ENCODE measurements at places on chromosomes 3 and 15.

DNA sequence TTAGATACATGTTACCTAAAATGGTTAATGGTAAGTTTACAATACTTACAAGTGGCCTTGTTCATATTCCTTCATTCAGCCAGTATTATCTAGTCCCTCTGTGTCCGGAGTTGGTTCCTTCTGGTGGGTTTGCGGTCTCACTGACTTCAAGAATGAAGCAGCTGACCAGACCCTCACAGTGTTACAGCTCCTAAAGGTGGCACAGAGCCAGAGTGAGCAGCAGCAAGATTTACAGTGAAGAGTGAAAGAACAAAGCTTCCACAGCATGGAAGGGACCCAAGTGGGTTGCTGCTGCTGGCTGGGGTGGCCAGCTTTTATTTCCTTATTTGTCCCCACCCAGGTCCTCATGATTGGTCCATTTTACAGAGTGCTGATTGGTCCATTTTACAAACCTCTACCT lies 916.8 kb downstream of the MCTP2 start:
- no peak for DNase-seq

DNA sequence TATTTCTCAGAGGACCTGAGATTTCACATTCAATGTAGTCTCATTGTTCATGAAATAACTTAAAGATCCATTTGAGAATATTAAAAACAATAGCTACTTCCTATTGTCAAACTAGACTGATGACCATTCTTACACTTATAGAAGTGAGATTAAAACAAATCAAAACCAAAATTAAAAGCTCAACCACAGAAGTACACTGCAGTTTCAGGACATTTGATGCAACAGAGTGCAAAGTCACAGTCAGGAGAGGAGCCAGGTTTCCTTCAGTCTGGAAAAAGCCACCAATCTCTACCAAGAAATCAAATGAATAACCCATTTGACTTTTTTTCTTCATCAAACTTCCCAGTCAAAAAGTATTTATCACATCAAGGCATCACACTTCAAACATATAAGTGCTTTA lies 5.5 kb downstream of the CCPG1 start:
- DNase-seq, result no peak

GRCh38 chr15:39453620-39454019 lies 127.3 kb upstream of the THBS1 start:
- peak; percentile 14 for DNase-seq

DNA sequence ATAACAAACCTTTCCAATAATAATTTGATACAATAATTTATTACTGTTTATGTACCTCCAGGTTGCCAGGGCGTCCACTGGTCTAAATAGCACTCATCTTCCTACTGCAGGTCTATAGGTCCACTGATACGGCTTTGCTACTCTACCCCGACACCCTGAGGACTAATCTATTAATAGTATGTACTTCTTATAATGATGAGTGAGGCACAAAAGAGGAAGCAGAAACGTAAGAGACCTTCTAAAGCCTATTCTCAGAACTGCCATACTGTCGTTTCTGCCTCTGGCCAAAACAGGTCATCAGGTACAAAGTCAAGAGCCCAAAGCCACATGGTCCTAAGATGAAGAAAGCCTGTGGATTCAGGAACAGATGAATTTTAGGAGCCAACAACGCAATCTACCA lies 163.2 kb upstream of the GRM7 start:
- DNase-seq, result no peak

Data from SIG-M5 (cell line).